ENCODE measurements at places on chromosomes 13 and 19.
A peak's percentile ranks its signal among the peaks of the same experiment; 100 is the strongest.

DNA sequence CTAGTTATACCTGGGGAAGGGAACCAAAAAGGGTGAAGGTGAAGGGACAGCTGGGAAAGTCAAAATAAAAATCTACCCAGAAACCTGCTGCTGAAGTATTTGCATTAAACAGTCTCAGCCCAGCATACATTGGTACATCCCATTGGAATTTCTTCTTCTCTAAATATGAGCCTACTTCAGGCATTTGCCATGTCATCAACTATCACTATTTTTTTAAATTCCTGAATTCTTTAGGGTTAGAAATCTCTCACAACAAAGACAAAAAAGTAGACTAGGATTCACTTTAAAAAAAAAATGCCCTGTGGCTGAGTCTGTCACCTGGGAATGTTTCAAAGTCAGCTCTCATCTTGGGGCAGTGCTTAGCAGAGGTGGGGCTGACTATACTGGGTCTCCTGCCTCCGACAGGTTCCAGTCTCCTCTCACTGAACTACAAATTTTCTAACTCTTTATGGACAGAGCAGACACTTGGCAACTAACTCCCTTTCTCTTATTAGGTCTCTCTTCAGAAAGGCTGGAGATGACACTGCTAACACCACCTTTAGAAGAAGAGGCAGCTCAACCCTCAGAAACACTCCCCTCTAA, 141.2 kb downstream of the LHFPL6 start:
- DNase-seq = no peak

- DNase-seq = no peak
These were observed 769.9 kb upstream of the SLITRK6 start for GRCh38 chr13:86569119-86569518.

DNA sequence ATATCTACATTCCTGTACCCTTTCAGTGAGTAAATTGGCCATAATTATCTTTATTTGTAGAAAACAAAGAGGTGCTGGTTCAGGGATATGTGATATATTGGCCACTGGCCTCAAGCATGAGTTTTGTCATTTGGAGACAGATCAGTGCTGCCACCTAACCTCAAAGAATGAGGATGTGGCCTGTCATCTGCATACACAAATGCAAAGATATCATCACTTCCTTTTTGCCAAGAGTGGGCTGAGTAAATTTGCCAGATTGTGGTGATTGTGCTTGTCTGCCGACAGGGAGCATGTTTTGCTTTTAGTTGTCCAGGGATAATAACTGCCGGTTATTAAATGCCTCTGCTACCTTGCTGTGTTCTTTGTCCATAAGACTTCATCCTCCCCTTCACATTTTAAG, 44.2 kb downstream of the WASF3 start:
- DNase-seq = peak; percentile 29

DNA sequence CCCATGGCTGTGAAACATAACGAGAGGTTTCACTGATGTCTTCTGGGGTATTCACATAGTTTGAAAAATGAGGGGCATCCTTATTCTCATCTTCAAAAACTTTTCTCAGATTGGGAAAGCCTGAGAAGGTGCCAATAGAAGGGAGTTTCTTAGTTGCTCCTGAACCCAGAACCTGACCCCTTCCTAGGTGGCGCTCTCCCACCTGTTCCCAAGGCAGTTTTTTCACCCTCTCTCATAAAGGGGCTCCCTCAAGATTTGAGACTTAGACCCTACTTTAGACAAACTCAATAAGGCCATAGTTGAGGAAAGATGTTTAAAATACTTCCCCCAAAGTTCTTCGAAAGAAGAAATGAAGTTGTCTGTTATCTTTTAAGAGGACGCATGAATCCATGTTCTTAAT, 142.2 kb downstream of the FGF9 start:
- no peak for DNase-seq

- DNase-seq = no peak
These were observed 520.4 kb downstream of the SLITRK6 start for GRCh38 chr13:85278851-85279250.

DNA sequence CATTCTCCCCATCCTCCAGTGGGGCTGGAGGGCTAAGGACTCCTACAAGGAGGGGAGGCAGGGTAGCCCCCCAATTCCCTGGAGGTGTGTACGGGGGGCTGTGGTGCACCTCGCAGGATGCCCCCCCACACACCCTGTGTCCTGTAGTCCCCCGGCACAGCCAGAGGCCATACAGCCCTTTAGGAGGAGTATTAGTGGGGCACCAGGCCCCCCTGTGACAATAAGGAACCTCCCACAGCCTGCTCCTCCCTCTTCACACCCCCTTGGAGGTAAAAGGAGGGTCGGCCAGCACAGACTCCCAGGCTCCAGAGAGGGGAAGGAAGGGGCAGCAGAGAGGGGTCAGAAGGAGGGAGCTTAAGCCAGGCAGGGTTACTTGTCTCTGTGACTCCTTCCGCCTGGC, at the start of gene NANOS3:
Gene NANOS3, plus strand, starts transcription at position 301 of the 400 bp plus-strand sequence. CDS start 115 bp downstream, outside the sequence.
- no peak for DNase-seq

GRCh38 chr19:50203281-50204080, at the start of gene MYH14:
Gene MYH14, plus strand, starts transcription at chr19:50203622. Its CDS starts 6,744 bp downstream, at chr19:50210366.
- DNase-seq = no peak

- no peak for DNase-seq
These were observed 162.1 kb upstream of the MIR17HG start for GRCh38 chr13:91185294-91185863.

- no peak for DNase-seq
These were observed 5.3 kb upstream of the CD79A start for GRCh38 chr19:41871573-41872383.

DNA sequence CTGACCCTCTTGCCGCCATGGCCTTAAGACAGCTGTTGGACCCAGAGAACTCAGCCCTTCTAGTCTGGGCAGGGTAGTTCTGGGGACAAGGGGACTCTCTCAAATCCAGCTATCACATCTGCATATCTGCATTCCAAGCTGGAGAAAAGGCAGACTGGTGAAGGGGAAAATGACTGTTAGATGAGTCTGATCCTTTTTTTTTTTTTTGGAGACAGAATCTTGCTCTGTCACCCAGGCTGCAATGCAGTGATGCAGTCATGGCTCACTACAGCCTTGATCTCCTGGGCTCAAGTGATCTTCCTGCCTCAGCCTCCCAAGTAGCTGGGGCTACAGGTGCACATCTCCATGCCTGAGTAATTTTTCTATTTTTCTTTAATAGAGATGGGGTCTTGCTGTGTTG, 114.3 kb downstream of the SIPA1L3 start:
- DNase-seq = no peak

DNA sequence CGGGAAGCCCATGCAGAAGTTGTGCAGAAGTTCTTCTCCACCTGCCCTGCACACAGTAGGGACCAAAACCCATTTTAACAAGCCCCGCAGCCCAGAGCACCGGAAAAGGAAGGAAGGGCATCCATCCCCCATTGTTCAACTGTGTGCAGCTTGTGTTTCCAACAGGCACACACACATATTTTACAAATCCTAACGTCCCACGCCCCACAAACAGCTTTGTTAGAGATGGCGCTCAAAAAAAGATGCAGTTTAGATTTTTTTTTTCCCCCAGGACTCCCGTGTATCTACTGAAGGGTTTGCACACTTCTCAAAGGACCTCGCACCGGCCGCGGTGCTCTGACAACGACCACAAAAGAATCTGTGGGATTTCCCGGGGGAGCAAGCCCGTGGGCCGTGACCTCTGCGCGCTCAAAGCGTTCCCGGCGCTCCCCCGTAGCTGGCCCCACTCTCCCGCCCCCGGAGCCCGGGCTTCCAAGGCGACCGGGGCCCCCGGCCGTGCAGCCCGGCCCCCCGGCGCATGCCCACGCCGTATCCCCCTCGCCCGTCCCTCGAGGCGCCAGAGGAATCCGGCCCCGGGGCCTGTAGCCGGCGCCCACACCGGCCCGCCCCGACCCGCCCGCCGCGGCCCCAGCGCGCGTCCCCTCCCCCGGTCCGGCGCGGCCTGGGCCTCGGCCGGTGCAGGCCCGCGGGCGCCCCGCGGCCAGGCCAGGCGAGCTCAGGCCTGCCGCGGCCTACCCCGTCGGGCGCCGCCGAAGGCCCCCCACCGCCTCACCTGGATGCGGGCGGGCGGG, 523 bp downstream of the ELAVL1 start:
- DNase-seq = no peak

DNA sequence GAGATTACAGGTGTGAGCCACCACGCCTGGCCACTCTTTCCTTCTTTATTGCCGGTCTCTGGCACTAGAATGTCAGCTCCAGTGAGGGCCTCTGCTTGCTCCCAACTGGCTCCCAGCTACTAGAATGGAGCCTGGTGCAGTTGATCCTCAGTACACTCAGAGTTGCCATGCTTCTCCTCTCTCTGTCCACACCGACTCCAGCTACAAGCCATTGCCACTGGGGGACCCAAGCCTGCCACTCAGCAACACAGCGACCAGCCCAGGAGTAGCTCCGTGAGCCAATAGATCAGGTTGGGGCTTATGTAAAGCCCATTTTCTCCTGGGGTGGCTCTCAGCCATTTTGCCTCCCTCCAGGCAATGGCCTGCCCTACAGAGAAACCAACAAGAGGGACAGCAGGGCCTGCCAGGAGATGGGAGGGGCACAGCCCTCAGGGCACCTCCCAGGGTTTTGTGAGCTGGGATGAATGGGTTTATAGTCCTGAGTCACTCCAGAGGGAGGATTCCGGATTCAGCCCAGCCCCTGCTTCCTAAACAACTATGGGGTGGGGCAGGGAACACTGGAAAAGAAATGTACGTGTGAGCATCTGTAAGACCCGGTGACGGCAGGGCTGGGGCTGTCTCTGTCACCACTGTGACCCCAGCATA, 36.5 kb downstream of the OPA3 start:
- DNase-seq = no peak

GRCh38 chr13:101736566-101736965, 284.1 kb downstream of the ITGBL1 start:
- DNase-seq = no peak

DNA sequence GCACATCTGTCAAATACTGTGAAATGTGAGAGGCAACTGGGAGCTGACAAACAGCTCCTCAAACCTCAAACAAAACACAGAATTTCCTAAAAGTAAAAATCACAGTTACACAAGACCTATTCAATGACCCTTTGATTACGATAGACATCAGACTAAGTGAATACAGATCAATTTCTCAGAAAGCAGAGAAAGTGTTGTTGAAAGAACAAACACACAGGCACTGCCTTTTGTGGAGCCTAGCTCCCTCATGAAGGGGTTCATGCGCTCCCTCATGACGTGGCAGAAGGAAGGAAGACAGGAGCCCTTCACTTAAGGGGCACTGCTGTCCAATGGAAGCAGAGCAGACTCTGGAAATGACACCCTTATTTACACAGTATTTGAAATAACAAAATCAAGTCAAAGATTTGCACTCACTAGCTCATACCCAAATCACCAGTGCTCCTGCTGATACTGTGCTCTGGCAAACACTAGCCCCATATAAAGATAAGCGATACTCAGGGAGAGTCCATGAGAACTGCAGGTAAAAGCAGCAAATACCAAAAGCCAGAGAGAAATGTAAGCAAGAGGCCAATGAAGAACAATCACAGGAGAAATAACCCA, 144.9 kb downstream of the KLF12 start:
- no peak for DNase-seq

GRCh38 chr13:73943137-73943964, 190.9 kb downstream of the KLF12 start:
- DNase-seq = no peak

GRCh38 chr13:106602178-106602577, 34.2 kb upstream of the ARGLU1 start:
- no peak for DNase-seq

- no peak for DNase-seq
These were observed 22.6 kb downstream of the TM9SF2 start for GRCh38 chr13:99523838-99524237.

DNA sequence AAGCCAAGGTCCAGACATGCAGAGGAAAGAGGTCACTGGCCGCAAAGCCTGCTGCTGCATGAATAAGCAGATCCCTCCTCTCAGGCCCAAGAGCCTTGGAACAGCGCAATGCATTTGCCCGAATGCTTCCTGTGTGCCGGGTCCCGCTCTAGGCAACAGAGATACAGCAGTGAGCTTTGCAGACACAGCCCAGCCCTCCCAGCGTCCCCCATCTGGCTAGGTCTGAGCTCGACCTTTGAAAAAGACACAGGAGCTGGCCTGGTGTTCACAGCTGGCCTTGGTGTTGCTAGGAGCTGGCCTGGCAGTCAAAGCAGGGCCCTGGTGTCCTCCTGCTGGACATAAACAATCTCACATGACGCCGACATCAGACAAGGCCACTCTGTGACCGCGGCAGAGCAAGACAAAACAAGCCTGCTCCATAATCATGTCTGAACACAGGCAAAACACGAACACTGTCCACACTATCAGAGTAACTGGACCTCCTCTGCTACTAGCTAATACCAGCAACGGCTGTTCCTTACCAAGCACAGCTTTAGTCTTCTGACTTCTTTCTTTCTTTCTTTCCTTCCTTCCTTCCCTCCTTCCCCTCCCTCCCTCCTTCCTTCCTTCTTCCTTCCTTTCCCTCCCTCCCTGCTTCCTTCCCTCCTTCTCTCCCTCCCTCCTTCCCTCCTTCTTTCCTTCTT, 5.7 kb upstream of the PEX11G start:
- DNase-seq = no peak

GRCh38 chr19:5292453-5292821, 48.2 kb downstream of the PTPRS start:
- no peak for DNase-seq

DNA sequence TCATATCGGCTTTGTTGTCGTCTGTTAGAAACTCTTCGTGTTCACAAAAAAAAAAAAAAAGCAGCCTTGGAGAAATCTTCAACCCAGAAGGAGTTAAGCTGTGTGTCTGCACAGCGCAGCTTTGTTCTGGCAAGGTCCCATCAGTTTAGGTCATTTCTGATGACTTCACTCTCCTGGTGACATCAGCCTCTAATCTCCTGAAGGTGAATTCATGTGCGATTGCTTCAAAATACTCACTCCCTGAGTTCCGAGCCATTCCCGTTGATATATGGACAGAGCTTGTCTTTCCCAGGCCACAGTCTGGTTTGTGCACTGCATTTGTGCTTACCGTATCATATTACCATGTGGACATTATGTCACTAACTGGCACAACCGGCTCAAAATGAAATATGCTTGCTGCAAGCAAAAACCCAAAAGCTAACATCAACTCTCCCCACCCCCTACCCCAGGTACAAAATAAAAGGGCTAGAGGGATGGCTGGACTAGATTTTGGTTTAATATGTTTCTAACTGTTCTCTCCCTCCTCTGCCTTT, 342.4 kb downstream of the KCNRG start:
- DNase-seq = no peak

DNA sequence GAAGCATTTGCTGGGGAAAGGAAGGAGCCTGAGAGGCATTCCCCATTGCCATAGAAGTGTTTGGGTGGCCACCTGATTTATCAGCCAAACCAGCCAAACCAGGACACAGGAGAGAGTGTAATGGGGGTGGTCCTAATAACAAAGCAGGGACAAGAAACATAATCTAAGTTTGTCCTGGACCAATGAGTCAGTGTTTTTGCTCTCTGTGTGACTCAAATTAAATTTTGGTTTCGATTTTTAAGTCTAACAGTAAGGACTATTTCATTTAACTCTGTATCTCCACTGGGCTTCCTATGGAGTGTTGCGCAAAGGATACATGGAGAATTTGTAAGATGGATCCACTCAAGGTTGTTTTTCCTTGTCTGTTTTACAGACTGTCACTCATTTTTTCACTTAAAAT, 19.5 kb upstream of the TRPC4 start:
- no peak for DNase-seq

Data from NCI-H524 treated with DMSO at 0.1 percent for 48 hours (cell line).